ENCODE measurements at places on chromosomes 3 and 15.

- no peak for DNase-seq
Measured at GRCh38 chr3:171881251-171881650, 38.1 kb downstream of the TMEM212 start.

DNA sequence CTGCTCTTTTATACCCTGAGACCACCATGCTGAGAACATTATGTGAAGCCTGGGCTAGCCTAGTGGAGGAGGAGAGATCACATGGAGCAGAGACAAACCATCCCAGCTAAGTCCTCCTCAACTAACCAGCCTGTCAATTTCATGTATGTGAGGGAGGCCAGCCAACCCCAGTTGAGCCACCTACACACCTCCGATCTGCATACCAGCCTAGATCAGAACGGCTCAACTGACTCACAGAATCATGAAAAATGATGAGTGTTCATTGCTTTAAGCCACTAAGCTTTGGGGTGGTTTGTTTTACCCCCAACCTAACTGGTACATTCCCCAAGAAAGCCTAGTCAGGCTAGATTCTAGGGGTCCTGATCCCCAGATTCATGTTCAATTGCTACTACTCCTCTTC is 19.4 kb upstream of the CA12 start:
- DNase-seq, result no peak

GRCh38 chr15:66777054-66777453 is 75.0 kb downstream of the SMAD6 start:
- no peak for DNase-seq

DNA sequence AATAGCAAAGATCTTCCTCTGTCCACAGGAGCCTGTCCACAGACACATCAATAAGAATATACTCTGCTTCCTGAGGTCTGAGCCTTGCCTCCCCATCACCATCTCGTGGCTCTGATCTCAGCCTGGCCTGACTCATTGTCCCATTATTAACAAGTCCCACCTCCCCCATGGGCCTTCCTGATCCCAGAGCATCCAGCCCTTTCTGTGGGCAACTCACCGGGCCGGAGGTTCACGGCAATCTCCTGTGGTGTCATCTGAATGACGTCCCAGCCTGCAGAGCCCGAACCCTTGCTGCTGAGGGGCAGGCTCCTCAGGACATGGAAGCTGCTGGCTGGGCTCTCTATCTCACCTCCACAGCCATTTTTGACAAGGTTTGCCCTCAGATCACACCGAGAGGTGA is 28.1 kb downstream of the ITGB5 start:
- no peak for DNase-seq

GRCh38 chr15:47991357-47991756 is 129.4 kb upstream of the SLC24A5 start:
- no peak for DNase-seq

DNA sequence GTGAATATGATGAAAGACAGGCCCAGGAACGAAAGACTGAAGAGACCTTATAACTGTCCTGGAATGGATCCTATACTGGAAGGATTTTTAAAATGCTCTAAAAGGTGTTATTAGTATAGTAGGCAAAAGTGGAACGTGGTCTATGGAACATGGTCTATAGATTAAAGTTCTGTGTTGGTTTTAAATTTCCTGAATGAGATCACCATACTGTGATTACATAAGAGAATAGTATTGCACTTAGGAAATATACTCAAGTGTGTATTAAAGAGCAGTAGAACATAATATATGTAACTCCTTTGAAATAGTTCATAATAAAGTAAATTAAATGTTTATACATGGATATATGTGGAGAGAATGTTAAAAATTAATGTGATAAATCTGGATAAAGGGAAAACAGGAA is 68.2 kb downstream of the SPRED1 start:
- no peak for DNase-seq

DNA sequence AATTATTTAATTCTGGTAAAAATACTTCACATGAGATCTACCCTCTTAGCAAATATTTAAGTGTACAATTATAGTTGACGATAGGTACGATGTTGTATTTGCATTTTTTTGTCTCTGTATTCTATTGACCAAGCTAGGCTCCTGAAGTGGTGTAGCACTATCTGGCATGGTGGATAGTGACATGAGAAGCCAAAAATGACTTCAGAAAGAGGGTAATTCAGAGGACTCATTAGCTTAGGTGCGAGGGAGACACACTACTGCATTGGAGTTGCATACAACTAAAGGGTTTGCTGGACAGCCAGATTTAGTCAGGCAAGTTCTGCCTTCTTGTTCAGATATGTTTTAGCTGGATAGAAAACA is 50.6 kb downstream of the KBTBD8 start:
- no peak for DNase-seq

DNA sequence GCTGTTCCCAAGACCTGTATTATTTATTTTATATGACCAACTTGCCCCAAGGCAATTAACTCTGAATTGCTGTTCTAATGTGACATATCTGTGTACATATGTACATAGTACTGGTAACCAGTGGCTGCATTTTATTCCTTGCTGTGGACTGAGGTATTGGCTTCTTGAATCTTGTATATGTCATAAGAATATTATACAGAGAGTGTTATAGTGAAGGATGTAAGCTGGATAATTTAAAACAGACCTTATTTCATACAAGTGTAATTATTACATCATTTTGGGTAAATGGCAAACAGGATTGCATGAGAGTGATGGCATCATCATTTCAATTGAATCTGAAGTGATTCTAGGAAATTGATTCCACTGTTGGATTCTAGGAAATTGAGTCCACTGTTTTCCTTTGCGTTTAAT is 32.9 kb downstream of the B3GALNT1 start:
- no peak for DNase-seq
